ENCODE measurements at places on chromosomes 6 and 20. TPM values are rescaled to one million over a fixed set of nuclear protein-coding genes. Genes with fewer than 3 reads are reported as not detected.

Gene SLC22A2
- total RNA-seq, result not detected

DNA sequence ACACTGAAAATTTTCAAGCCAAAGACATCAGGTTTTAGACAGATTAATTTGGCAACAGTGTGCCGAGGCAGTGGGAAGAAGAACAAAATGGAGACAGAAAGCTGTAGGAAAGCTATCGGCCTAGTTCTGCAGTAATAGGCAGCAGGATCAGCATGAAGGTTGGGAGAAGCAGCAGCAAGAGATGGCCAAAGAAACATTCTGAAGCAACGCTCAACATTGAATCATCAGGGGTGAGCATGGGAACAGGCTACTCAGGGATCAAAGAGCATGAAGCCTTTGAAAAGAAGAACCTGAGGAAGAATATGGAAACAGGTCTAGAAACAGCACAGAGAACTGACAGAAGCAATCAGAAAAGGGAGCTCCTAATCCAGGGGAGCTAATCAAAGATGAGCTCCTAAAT is 7.1 kb upstream of the DST start:
- DNase-seq, result no peak

DNA sequence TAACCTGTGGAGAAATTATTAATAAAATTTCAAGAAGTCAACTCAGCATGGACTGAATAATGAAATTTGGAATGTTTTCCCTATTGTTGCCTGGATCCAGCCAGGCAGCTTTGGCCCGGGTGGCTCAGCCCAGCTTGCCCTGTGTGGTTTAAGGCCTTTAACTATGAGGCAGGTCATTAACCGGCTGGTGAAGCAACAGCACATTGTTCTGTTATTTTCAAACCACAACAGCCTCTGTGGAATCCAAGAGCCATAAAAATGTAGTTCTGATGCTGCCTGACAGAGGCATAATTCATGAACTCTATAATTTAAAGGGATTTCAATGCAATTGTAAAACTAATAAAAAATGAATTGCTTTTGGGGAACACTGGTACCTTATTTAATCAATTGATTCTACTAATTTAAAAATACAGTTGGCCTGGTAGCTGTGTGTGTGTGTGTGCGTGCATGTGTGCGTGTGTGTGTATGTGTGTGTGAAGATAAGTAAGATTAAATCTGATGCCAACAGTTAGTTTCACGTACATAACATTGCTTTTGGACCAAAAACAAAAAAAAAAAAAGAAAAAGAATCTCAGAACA is 117.7 kb downstream of the RPS12 start:
- peak; percentile 74 for DNase-seq

DNA sequence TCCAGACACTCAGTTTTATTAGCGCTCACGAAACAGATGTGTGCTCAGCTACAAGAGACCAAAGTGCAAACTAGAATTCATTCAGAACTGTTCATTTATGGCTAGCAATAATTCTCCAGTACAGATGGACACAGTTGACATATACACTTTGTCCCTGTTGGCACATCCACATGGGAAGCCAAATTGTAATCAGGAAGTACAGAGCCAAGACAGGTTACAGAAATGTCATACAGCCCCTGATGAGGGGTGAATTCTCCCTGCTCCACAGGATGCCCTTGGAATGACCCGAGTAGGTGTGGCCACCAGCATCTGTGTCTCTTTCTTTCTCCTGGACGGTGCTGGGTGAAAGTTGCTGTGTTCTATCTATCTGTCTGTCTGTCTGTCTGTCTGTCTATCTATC is 7.6 kb downstream of the DHX35 start:
- no peak for DNase-seq

- no peak for DNase-seq
Measured at GRCh38 chr6:71072508-71072907, 115.6 kb upstream of the B3GAT2 start.

DNA sequence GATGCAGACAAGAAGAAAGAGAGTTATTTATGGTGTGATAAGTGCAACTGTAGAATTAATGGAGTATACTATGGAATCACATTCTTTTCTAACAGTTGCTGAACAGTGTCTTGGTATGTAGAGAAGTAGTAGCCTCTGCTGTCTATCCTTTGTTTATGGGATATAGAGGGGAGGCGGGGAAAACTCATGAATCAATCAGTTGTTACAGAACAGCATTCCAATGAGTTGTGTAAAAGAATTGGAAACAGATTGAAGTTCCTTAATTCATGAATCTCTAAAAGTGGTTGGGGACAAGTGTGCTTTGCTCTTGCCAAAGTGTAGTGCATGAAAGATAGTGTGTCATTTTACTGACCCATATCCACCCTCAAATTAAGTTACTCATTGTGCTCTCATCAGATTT is 77.7 kb downstream of the FLRT3 start:
- no peak for DNase-seq

Measured in MG63 (cell line).